Non-pigmented ciliary epithelial cell (primary cell): ENCODE measurements at places on chromosomes 16 and 17.

DNA sequence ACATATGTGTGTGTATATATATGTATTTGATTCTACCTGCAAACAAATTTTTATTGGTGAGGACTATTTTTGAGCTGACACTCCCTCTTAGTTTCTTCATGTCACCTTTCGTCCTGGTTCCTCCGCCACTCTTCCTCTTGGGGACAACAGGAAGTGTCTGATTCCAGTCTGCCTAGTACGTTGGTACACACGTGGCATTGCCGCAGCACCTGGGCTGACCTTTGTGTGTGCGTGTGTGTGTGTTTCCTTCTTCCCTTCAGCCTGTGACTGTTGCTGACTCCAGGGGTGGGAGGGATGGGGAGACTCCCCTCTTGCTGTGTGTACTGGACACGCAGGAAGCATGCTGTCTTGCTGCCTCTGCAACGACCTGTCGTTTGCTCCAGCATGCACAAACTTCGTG, 29.4 kb upstream of the CACNG5 start:
- DNase-seq, result no peak

DNA sequence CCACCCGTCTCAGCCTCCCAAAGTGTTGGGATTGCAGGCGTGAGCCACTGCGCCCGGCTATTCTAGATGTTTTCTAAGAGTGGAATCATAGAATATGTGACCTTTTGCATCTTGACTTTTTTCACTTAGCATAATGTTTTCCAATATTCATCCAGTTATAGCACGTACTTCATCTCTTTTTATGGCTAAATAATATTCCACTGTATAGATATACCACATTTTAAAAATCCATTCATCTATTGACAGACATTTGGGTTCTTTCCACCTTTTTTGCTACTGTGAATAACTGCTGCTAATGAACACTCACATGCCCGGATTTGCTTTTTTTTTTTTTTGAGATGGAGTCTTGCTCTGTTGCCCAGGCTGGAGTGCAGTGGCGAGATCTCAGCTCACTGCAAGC, 3.2 kb upstream of the EIF5A start:
- DNase-seq, result no peak

DNA sequence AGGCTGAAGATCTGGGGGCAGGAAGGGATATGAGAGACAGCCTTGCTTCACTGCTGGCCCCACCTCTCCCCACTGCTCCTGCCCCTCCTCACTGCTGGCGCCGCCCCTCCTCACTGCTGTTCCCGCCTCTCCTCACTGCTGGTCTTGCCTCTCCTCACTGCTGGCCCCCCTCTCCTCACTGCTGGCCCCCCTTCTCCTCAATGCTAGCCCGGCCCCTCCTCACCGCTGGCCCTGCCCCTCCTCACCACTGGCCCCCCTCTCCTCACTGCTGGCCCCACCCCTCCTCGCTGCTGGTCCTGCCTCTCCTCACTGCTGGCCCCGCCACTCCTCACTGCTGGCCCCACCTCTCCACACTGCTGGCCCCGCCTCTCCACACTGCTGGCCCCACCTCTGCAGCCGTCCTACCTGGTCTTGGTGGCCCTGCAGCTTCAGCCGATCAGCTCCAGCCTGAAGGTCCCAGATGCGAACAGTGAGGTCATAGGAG, 9.5 kb upstream of the PAM16 start:
- no peak for DNase-seq

DNA sequence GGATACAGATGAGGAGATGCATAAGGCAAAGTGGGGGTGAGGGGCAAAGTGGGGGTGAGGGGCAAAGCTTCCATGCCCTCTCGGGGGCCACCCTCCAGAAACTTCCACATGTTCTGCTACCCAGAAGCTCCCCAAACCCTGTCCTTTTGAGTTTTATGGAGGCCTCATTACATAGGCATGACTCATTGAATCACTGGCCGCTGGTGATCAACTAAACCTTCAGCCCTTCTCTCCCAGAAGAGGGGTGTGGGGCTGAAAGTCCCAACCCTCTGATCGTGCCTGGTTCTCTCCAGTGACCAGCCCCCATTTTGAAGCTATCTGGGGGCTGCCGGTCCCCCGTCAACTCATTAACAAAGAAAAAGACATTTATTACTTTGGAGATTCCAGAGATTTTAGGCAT, 27.5 kb downstream of the ITGAE start:
- peak; percentile 31 for DNase-seq

DNA sequence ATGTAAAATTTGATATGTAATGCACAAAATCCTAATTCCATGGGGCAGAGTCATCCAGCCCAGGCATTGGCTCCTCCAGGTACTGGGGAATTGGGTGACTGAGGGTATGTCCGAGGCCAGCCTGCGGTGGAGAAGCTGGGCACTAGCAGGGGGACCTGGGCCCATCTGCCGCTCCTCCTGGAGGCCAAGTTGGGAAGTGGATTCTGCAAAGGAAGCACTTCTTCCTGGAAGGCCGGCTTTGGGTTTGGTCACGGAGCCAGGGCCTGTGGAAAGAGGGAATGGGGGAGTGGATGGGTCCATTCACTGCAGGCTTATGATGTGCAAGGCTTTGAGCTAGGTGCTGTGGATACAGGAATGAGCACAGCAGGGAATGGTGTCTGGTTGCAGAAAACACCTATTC, 85.8 kb downstream of the GNAO1 start:
- DNase-seq, result no peak
